ENCODE measurements at places on chromosomes 11 and 22. TPM values are rescaled to one million over a fixed set of nuclear protein-coding genes. Genes with fewer than 3 reads are reported as not detected.

DNA sequence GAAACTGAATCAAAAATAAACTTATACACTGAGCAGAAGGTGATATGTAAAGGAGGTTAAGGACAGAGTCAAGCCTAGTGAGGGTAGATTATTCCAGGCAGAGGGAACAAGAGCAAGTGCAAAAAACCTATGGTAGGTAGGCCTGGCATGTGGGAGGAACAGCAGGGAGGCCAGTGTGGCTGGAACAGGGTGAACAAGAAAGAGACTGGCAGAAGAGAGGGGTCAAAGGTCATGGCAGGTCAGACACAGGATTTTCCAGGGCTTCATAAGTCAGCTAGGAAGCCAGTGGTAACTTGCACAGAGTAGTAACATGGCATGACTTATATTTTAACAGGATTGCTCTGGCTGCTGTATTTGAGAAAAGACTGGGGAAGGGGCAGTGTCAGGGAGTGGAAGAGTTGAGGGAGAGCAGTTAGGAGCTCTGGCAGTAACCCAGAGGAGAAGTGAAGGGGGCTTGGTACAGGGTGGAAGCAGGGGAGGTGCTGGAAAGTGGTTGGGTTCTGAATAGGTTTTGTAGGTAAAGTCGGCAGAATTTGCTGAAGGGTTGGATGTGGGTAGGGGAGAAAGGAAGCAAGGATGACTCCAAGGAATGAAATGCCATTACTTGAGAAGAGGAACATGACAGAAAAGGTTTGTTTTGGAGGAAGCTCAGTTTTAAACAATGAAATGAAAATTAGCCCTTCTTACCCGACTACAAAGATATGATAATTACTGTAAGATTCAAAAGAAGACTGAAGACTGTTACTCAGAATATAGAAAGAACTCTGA is 86.2 kb downstream of the ZNRF3 start:
- DNase-seq, result no peak

DNA sequence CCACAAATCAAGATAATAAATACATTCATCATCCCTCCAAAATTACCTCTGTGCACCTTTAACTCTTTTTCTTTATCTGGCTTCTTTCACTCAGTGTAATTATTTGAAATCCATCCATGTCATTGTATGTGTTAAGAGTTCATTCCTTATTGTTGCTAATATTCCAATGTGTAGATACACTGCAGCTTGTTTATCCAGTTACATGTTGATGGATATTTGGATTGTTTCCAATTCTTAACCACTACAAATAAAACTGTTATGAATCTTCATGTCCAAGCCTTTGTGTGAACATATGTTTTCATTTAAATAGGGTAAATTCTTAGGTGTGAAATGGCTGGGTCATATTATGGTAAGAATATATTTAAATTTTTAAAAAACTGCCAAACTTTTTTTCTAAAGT is 323.3 kb upstream of the NCAM1 start:
- no peak for DNase-seq

- no peak for DNase-seq
These were observed 4.8 kb upstream of the TRIM6 start for GRCh38 chr11:5591613-5592012.

The SMIM38 gene
- total RNA-seq, result 2.6 TPM

- DNase-seq, result no peak
These were observed 41.8 kb downstream of the MAP6 start for GRCh38 chr11:75626889-75627529.

DNA sequence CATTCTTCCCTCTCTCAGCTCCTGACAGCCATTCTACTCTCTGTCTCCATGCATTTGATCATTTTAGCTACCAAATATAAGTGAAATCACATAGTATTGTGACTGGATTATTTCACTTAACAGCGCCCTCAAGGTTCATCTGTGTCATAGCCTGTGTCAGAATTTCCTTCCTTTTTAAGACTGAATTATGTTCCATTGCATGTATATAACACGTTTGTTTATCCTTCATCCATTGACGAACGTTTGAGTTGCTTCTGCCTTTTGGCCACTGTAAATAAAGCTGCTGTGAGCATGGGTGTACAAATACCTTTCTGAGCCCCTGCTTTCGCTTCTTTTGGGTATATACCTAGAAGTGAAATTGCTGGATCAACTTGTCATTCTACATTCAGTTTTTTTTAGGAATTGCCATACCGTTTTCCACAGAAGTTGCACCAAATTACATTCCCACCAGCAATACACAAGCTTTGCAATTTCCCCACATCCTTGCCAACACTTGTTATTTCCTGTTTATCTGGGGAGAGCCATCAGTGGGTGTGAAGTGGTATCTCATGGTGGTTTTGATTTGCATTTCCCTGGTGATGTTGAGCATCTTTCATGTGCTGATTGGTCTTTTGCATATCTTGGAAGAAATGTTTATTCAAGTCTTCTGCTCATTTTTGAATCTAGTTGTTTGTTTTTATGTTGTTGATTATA is 17.5 kb downstream of the GLB1L2 start:
- DNase-seq, result no peak

DNA sequence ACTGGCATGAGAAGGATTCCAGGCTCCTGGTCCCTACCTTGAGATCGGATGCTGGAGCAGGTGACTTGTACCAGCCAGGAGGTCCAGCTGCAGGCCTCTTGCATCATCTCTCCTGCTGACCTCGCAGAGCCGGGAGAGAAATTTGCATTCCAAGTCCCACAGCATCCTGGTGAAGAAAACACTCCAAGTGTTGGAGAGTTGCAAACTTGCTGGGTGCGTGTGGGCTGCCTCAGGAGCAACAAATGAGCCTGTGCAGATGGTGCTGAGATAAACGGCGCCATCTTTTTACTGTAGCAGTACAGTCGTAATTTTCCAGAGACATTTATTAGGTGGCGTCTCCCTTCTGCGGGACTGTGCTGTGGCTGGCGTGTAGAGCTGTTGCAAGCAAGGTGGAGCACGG is 32.1 kb upstream of the ZBTB16 start:
- no peak for DNase-seq

- no peak for DNase-seq
These were observed 78.6 kb downstream of the MAML2 start for GRCh38 chr11:96264364-96264763.

The SEC14L2 gene
- total RNA-seq, result 5.3 TPM

The SORL1 gene
- total RNA-seq, result 50.8 TPM

- no peak for DNase-seq
These were observed 91.1 kb upstream of the B3GAT1 start for GRCh38 chr11:134503100-134503499.

- no peak for DNase-seq
These were observed 27.5 kb downstream of the SNX19 start for GRCh38 chr11:130888790-130889189.

DNA sequence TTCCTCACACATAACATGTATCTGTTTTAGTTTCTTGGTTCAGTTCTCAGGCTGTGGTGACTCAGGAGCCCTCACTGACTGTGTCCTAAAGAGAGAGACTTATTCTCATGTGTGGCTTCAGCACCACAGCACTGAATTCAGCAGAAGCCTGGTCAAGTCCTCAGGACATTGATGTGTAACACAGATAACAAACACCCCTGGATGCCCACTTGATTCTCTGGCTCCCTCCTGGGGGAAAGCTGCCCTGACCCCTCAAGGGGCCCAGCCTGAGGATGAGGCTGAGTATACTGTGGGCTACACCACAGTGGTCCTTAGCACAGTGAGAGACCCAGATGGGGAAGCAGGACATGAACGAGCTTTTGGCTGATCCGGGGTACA is 87.2 kb upstream of the VPREB1 start:
- DNase-seq, result no peak

The RTN4R gene
- 0.48 TPM for total RNA-seq

The RAG2 gene
- not detected for total RNA-seq

DNA sequence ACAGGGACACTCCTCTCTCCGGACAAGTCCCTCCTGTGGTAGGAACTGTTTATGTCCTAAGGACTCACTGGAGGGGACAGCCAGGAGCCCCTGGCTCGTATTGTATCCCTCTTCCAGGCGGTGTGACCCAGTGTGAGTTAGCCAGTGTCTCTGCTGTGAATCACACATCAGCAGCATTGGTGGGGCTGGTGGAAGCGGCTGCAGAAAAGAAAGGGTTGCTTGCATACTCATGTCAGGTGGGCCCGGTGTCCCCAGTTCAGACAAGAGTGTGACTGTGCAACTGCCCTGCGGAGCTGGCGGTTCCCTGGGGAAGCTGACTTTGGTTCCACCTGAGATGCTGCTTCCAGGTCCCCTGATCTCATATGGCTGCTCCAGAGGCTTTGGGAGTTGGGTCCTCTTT is 99.4 kb downstream of the ZBTB16 start:
- DNase-seq, result no peak

- DNase-seq, result no peak
These were observed 110.2 kb downstream of the GRIA4 start for GRCh38 chr11:105720096-105720495.

DNA sequence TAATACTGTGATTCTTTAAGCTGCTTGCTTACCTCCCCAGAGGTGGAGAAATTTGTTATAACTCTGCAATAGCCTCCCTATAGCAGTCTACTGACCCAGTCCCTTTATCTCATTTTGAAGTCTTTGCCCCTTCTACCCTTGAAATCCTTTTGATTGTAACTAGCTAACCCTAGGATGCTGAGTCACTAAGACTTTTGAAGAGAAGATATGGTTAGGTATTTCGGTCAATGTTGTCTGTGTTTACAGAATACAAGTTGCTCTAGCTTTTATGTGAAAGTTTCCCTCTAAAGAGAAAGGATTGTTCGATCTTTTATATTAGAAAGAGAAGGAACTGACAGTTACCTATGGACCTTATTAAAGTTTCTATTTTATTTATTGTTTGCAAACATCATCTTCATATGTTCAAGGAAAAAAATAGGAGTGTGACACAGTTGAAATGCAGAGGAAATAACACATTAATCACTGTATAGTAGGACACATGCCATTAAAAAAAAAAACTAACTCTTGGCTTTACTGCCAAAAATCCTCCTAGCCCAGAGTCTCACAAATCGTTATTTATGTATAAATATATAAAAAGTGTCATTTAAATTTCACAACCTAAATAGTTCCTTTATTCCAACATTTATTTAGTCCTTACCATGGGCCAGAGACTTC is 3.1 kb downstream of the HYLS1 start:
- no peak for DNase-seq

- no peak for DNase-seq
These were observed 8.2 kb downstream of the VPS37C start for GRCh38 chr11:61152816-61153592.

The LAYN gene
- total RNA-seq, result 21.3 TPM

The KCTD14 gene
- 22.4 TPM for total RNA-seq

The ELF5 gene
- 32.5 TPM for total RNA-seq

- DNase-seq, result no peak
These were observed 88.7 kb downstream of the C11orf58 start for GRCh38 chr11:16827139-16827538.

The EIF3F gene
- total RNA-seq, result 151 TPM

DNA sequence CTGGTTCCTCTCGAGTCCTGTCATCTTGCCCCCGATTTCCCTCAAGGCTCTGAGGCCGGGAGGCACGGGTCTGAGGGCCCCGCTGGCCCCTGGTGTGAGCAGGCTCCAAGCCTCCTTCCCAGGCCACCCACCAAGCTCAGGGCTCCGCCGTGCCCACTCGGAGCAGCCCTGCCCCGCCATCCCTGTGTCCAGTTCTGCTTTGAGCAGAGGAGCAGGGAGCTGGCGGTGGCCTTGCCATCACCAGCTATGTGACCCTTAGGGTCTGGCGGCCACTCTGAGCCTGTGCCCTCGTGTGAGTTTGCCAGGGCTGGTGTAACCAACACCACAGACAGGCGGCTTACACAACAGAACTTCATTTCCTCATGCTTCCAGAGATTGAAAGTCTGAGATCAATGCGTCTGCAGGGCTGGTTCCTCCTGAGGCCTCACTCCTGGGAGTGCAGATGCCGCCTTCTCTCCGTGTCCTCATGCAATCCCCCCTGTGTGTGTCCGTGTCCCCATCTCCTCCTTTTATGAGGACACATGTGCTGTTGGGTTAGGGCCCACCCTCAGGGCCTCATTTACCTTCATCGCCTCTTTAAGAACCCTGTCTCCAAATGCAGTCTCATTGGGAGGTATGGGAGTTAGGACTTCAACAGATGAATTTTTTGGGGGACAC is 36.5 kb upstream of the CELSR1 start:
- no peak for DNase-seq

Measured in breast epithelium (tissue), 4 donors.